Left lung (tissue), 14 donors: ENCODE measurements at places on chromosomes 2 and 18. TPM values are rescaled to one million over a fixed set of nuclear protein-coding genes. Genes with fewer than 3 reads are reported as not detected.

GRCh38 chr18:43442571-43442970, 165.3 kb upstream of the SYT4 start:
- no peak for DNase-seq

- no peak for DNase-seq
These were observed 1313.7 kb upstream of the NRXN1 start for GRCh38 chr2:52345676-52346075.

- no peak for DNase-seq
These were observed at the start of gene SPHKAP for GRCh38 chr2:228181098-228182019. Gene SPHKAP, minus strand, starts transcription at chr2:228181687. Its CDS starts 89 bp downstream, at chr2:228181598.

DNA sequence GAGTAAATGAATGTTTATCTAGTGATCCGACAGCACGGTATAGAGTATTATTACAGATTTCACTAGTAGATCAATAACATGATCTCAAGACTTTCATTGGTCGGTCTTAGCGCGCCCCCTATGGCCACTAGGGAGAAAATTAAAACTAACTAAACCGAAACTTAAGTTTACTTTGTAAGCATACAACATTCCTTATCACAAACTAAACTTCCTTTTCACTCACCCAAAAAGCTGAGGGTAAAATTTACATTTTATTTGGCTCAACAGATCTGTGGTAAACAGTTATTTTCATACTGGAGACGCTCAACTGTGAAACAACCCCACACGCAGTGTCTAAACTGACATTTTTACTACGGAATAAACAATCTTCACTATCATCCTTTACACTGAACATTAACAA, 215.6 kb upstream of the MAP2 start:
- no peak for DNase-seq

GRCh38 chr18:14942275-14942674, 194.3 kb downstream of the ANKRD30B start:
- DNase-seq, result no peak

- no peak for DNase-seq
These were observed 100.3 kb upstream of the PMAIP1 start for GRCh38 chr18:59799383-59800015.

GRCh38 chr18:25136416-25137196, 215.4 kb downstream of the ZNF521 start:
- no peak for DNase-seq

- DNase-seq, result no peak
These were observed 19.8 kb downstream of the DTNA start for GRCh38 chr18:34729740-34730355.

LYG2 gene
- 0.50 TPM for polyA plus RNA-seq

NT5DC4 gene
- not detected for polyA plus RNA-seq

MTLN gene
- polyA plus RNA-seq, result 17.5 TPM
